Mesenchymal stem cell (in vitro differentiated cells and primary cell): ENCODE measurements at places on chromosomes 2 and 18.

GRCh38 chr2:42025151-42025582 is 22.7 kb upstream of the PKDCC start:
- no peaks in the 10 kb centered on the region for H3K36me3 ChIP-seq
- H3K27me3 ChIP-seq: no peaks in the 10 kb centered on the region
- peak; percentile 32 for DNase-seq
- H3K27ac ChIP-seq: peak overlapping the region; percentile 6

GRCh38 chr2:101983928-101984327 is 7.8 kb upstream of the IL1R2 start:
- no peak overlapping the region for H3K27ac ChIP-seq
- H3K4me1 ChIP-seq: peaks cover 16% of the 10 kb centered on the region
- no peaks in the 10 kb centered on the region for H3K36me3 ChIP-seq
- peaks cover 13% of the 10 kb centered on the region for H3K27me3 ChIP-seq
- peak; percentile 19 for DNase-seq

DNA sequence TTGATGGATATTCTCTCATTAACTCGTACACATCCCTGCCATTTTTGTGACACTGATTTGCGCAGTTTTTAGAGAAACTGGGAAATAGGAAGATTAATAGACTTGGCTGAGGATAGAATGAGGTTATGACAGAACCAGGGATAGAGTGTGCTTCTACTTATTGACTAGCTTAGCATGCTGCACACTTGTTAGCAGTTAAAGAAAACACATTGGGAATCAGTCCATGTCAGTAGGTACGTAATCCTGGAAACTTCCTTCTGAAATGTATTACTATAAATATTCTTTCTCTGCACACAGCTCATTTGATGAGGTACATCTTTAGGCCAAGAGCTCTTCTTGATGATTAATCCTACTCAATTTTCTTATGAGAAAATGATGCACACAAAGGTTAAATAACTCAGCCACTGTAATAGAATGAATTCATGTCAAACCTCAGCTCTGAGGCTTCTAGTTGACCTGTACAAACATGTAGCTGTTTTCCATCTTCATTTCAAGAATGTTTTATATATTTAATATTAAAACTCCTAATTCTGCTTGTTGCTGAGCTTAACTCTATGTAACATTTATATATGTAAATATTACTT is 12.3 kb upstream of the CPS1 start:
- no peak overlapping the region for H3K4me3 ChIP-seq
- peaks cover 3% of the 10 kb centered on the region for H3K4me1 ChIP-seq
- no peaks in the 10 kb centered on the region for H3K36me3 ChIP-seq
- no peaks in the 10 kb centered on the region for H3K27me3 ChIP-seq

- H3K36me3 ChIP-seq: no peaks in the 10 kb centered on the region
- no peak for DNase-seq
- no peak overlapping the region for H3K27ac ChIP-seq
Observed at GRCh38 chr2:176763130-176763529, 449.5 kb upstream of the HNRNPA3 start.
